ENCODE measurements at places on chromosomes 11 and 22.
A peak's percentile ranks its signal among the peaks of the same experiment; 100 is the strongest.

DNA sequence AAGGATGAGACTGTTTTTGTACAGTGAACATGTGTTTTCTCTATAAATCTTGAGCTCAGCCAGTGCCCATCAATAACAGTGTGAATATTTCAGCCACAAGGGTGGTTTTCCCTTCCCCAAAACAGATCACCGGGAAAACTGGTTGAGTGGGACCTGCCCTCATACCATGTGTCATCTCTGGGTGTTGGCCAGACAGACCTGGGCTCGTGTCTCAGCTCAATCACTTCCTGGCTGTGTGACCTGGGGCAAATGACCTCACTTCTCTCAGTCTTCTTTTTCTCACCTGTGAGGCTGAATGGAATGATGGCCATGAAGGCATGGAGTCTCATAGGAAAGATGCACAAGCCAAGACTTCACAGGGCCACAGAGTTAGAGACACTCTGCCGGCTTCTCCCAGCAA lies 74.7 kb downstream of the COMMD9 start:
- DNase-seq: peak; percentile 38

- DNase-seq: no peak
Measured at GRCh38 chr22:36455571-36456463, 25.6 kb downstream of the TXN2 start.

DNA sequence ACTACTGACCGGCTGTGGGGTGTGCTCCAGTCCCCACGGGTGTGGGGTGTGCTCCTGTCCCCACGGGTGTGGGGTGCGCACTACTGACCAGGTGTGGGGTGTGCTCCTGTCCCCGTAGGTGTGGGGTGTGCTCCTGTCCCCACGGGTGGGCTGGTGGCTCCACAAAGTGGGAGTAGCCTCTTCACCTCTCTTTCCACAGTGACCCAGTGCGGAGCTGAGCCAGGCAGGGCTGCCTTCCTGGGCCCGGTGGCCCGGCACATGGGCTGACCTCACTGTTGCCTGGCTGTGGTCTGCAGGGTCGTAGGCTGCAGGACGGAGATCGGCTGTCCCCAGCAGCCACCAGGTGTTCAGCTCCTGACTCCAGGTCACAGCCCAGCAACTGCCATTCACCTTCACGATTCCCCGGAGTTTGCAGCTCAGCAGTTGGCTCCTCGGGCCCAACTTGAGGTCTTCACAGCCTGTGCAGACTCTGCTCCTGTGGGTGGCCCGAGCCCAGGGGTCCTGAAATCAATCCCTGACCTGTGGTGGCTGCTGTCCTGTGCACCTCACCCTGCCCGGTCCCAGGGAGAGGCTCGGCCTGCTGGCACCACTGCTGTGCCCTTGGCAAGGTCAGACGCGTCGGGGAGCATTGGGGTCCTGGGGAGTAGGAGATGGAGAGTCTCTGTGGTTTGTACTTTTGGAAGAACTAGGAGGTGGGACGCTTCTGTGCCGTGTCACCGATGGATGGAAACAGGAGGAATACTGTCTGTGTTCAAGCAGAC lies 414.3 kb downstream of the TBC1D22A start:
- DNase-seq: no peak

- DNase-seq: no peak
Measured at GRCh38 chr11:12668166-12668565, 6.1 kb upstream of the TEAD1 start.

GRCh38 chr11:127791844-127792243 lies 791.3 kb upstream of the KIRREL3 start:
- no peak for DNase-seq

DNA sequence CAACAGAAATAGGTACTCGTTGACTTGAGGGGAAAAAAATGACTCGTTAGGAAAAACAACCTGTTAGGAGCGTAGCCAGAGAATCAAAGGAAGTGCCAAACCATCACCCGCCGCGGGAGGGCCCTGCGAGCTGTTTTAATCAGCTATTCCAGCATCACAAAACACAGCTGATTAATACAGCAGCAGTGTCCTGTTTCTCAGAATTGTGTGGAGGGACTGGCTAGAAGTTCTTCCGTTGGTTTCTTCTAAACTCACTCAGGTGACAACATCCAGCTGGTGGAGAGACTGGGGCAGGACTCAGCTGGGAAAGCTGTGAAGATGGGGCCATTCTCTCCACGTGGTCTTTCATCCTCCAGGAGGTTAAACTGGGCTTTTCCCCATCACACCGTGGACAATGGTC lies 28.0 kb downstream of the HSPA8 start:
- DNase-seq: no peak

DNA sequence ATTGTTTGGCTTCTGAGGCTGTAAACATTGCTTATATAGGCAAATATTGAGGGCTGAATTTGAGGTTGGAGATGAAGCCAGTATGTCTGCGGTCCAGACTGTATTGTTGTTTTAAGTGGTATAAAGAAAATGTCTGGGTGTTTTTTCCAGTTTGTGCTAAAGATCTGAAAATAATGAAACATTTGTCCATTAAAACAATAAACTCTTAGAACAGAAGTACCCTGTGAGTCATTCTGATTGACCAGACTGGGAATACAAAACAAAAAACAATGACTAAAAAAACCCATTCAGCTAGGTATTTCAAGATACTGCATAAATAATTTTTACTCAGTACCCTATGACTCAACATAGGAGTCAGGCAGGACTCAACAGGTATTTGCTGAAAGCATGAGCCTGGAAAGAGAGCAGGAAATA lies 20.4 kb downstream of the ALKBH8 start:
- DNase-seq: no peak

GRCh38 chr11:67699521-67699920 lies 25.1 kb upstream of the ALDH3B2 start:
- no peak for DNase-seq

DNA sequence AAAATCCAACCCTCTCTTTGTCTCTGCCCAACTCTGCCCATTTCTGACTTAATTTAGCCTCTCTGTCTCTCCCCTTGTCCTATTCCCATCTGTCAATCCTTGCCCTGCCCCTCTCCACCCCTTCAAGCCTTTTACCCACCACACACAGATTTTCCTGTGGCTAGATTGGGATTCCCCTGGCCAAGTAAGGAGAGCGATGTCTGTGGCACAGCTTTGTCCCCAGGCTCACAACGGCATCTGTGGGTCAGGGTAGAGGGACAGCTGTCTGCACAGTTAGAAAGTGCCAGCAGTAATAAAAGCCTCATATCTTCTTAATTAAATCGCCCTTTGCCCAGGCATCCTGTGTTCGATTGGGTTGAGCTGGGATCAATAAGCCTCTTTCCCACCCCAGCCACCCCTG lies 1.3 kb upstream of the KCNC1 start:
- no peak for DNase-seq

GRCh38 chr11:19012636-19013035 lies 47.9 kb downstream of the MRGPRX2 start:
- no peak for DNase-seq

DNA sequence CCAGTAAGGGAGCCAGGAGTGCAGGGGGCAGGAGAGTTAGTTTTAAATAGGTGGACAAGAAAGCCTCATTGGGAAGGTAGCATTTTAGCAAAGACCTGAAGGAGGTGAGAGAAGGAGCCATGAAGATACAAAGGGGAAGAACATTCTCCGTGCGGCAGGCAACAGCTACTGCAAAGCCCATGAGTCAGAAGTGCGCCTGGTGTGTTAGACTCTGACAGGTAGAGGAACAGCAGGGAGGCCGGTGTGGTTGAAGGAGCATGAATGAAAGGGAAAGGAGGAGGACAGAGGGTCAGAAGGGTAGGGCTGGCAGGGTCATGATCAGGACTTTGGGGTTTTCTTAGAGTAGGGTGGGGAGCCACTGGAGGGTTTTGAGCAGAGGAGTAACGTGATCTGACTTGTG lies 34.5 kb upstream of the PAMR1 start:
- DNase-seq: no peak

DNA sequence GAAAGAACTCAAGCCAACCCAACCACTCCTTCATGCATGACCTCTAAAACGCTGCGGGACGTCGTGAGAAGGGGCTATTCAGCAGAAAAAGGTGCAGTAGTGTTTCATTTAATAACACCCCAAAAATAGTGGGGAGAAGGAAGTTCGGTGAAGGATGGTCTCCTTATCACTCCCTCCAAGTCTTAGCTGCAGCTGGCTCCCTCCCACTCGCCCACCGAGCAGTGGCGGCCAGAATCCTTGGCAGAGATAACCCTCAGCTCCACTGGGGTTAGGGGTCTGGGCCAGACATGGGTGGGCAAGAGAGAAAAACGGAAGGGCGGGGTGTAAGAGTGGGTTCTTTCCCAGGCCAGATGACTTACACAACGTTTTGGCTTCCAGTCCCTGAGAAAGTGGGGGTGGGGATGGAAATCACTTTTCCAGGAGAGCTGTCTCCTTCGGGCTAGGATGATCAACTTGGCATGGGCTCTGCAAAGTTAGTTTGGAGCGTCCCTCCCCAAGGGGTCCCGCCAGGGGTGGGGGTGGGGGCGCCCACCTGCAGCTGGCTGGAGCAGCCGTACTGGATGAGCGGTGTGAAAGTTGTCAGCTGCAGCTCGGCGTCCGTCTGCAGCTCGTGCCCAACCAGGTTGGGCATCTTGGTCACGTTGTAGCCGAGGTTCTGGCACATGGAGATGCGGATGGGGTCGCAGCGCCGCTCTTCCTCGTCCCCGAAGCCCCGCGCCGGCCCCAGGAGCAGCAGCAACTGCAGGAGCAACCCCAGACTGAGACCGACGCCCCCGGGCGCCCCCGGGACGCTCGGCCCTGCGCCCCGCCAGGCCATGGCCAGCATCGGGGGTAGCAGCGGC lies 705 bp downstream of the FZD4 start:
- no peak for DNase-seq

DNA sequence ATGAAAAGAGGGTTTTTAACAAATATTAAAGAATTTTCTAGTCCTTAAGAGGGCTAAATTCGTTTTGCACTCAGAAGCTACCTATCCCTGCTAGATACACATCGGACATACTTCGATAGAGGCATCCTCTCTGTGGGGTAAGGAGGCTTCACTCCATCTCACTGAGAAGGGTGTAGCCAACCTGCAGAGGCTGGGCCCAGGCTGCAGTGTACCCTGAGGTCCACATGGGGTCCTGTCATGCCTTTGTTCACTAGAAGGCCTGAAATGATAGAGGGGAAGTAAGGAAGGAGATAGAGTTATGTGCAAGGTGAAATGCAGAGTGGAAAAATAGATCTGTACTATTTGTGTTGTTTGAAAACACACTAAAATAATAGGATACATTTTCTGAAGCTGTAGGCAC lies 45.6 kb downstream of the IGSF9B start:
- no peak for DNase-seq

- DNase-seq: no peak
Measured at GRCh38 chr22:27474711-27475547, 326.6 kb downstream of the MN1 start.

DNA sequence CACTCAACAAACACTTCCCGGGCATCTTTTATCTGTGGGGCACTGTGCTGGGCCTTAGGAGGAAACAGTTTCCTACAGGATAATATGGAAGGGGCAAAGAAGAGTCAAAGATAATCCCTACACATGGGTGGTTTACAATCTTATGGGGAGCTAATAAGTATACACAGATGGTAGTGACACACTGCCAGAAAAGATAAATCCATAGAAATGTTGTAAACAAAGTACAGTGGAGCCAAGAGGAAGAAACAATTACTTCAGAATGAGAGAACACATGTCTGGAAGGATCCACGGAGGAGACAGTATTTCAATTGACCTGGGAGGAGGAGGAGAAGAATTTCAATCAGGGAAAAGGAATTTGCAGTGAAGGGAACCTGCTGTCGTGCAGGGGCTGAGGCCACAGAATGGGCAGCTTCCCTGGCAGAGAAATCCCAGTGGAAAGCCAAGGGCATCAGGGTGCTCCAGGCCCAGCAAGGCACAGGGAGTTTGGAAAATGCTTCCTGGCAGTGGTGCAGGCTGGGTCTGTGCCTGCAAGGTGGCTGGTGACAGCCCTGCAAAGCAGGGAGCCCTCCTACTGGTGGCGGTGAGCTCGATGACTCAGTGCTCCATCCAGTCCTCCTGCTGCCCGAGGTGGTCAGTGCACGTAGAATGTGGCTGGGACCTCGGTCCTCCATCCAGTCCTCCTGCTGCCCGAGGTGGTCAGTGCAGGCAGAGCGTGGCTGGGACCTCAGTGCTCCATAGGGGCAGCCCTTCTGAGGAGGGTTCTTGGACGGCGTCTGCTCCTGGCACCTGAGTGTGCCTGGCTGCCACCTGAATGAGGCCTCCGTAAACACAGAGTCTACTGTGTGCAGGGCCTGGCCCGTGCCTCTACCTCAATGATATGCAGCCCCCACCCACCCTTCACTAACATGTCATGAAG lies 444.3 kb upstream of the B3GAT1 start:
- no peak for DNase-seq

DNA sequence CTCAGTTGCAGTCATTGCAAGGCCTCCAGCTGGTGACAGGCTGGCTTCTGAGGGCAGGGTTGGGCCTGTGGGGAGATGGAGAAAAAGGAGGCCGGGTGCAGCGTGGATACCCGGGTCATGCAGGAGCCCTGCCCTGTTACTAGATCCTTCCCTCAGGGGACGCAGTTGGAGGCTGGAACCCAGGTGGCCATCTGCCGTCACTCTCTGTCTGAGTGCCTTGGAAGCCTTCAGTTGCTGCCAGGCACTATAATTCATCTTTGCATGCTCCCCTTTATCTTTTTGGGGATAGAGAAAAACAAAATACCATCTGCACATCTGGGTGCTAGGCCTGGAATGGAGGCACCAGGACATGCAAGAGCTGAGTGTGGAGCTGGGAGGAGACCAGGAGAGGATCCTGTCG lies 82.7 kb downstream of the TP53I11 start:
- no peak for DNase-seq

DNA sequence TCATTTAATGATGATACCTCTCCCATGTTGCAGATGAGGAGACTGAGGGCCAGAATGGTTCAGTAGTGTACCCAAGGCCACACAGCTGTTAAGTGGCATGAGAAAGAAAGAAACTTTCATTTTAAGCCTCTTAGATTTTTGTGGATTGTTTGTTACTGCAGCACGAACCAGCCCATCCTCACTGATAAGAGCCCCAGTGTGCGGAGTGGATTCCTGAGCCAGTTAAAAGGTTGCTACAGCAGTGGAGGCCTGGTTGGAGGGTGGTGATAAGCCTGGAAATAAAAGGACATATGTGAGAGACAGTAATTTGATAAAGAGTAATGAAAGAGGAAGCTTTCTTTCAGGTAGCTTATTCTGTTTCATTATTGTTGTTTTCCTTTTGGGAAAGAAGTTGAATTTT lies 89.0 kb downstream of the ATXN10 start:
- no peak for DNase-seq

GRCh38 chr11:1163911-1164735 lies 6.4 kb downstream of the MUC5AC start:
- DNase-seq: no peak
